ENCODE measurements at places on chromosomes 4 and X. TPM values are rescaled to one million over a fixed set of nuclear protein-coding genes. Genes with fewer than 3 reads are reported as not detected.

PRRG1 gene
- total RNA-seq = 12.6 TPM

ATP2B3 gene
- total RNA-seq = not detected

NDST3 gene
- total RNA-seq = not detected

CT45A3 gene
- total RNA-seq = not detected

PCDH18 gene
- total RNA-seq = 0.28 TPM

FSTL5 gene
- total RNA-seq = not detected
